ENCODE measurements at places on chromosomes 3 and 15.

DNA sequence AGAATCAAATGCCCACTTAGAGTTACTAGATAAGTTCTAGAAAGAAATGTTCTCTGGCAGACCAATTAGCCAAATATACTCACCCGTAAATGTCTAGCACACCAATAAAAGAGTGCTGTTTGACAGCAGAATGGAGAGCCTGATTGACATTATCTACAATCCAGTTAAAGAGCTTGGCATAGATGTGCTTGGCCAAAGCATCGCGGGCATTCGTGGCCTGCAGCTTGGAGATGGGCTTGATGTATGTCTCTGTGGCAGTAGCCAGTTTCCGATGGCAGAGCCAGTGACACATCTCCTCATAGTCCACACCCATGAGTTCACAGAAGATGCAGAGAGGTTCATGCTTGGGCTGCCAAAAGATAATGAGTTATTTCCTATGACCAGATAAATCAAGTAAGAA lies 101.5 kb upstream of the MYO5C start:
- DNase-seq = no peak

- DNase-seq = no peak
Measured at GRCh38 chr15:34791701-34792100, 3.6 kb downstream of the ACTC1 start.

GRCh38 chr15:60385620-60386552 lies 11.9 kb downstream of the ANXA2 start:
- DNase-seq = peak; percentile 55

- no peak for DNase-seq
Measured at GRCh38 chr3:44066806-44067205, 174.9 kb upstream of the TOPAZ1 start.
